ENCODE measurements at places on chromosomes 12 and 14.

DNA sequence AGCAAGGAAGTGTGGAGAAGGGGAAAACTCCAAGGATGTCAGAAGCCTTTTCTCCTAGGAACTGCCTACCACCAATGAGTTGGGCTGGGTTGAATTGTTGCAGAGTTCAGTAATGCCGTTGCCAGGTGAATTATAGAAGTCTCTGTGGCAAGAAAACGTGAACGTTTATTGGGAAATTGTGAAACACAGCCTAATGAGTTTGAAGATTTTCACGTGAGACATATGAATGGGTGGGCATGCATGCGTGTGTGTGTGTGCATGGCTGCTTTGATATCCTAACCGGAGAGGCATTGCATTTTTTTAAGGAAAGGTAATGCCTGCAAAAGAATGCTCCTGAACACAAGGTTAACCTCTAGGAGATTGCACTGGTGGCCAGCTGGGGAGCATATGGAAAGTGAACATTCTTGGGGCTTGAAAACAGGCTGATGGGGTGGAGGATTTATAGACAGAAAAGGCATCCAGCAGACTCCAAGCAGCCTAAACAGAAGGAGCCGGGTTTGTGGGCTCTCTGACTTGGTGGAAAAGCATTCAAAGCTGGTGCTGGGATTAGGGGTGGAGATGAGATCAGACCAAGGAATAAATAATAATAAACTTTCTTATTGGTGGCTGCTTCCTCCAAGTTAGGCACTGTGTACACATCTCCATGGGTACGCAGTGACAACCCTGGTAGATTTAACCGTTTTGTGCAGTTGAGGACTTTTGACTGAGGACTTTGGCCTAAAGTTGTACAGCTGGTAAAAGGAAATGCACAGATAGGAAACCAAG, 67.8 kb downstream of the NTF3 start:
- DNase-seq: no peak

- DNase-seq: no peak
These were observed 20.4 kb upstream of the GPATCH2L start for GRCh38 chr14:76131071-76131965.

GRCh38 chr12:114779647-114780046, 95.7 kb upstream of the TBX3 start:
- no peak for DNase-seq

DNA sequence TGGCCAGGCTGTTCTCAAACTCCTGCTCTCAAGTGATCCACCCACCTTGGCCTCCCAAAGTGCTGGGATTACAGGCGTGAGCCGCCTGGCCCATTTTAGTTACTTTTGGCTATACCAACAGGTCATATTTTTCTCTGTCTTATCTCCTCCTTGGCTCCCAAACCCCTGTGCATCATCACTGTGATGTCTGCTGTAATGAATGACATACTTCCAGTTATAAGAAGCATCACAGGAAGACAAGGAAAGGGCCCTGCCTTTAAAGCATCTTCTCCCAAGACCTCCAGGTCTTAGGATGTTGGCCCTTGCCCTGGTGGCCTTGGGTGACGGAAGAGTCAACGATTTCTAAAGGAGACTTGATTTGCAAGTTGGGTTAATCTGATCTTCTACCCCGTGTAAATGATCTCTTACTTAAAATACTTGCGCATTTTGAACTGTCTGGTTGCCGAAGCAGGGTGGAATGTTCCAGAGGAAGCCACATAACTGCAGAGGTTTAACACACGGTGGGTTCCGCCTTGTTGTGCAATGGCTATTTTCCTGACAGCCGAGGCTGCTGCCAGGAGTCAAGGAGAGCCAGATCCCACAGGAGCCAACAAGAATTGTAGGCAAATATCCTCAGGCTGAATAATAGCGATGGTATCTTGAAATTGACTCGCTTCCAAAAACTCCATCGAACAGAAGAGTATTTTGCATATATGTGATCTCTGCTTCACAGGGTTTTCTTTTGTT, 55.7 kb upstream of the PLXNC1 start:
- no peak for DNase-seq

DNA sequence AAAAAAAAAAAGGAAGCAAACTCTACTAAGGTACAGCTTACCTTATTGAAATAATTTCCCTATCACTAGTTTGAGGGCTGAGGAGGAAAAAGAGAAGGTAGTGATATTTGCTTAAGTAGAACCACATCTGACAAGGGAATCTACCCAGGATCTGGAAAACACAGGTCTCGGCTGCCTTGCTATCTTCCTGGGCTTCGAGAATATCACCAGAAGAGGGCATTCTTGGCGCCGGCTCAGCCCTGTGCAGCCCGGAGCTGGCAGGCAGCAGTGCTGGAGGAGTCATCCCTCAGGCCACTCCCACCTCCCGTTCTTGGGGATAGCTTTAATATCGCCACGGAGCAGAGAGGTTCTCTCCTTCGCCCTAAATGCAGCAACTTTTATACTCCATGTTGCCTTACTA, 1181.2 kb downstream of the VRK1 start:
- DNase-seq: peak; percentile 55

GRCh38 chr12:98911396-98911795, 266.3 kb downstream of the APAF1 start:
- DNase-seq: no peak
